Stimulated activated CD8-positive, alpha-beta memory T cell treated with anti-CD3 and anti-CD28 coated beads, Interleukin-12 subunit alpha, Interleukin-12 subunit beta, amount 100 ng/mL, for 1 hour (primary cell): ENCODE measurements at places on chromosomes 5 and 9.

- DNase-seq: no peak
These were observed 118.1 kb downstream of the NUDT12 start for GRCh38 chr5:103444333-103445038.

DNA sequence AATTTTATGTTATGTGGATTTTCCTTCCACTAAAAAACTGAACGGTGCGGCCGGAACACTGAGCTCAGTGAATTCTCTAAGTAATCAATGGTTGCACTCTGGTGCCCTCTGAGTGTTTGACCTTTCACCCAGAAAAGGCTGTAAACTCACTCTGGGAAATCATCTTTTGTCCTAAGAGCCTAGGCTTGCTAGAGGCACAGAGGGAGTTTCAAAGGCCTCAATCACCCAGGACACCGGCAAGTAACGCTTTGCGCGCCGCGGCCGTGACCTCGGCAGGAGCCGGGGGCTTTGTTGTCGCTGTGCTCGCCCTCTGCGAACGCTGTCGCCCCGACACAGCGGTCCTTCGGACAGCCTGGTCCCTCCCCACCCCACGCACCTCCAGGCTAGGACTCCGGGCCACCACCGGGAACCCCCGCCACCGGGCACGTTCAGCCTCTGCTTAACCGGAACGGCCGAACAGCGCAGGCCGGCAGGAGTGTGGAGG lies 703 bp downstream of the ISCA1 start:
- DNase-seq: no peak

- DNase-seq: no peak
These were observed 368.2 kb downstream of the NDUFS4 start for GRCh38 chr5:53928641-53929040.

GRCh38 chr9:7479300-7479699 lies 320.3 kb downstream of the DMAC1 start:
- DNase-seq: no peak

DNA sequence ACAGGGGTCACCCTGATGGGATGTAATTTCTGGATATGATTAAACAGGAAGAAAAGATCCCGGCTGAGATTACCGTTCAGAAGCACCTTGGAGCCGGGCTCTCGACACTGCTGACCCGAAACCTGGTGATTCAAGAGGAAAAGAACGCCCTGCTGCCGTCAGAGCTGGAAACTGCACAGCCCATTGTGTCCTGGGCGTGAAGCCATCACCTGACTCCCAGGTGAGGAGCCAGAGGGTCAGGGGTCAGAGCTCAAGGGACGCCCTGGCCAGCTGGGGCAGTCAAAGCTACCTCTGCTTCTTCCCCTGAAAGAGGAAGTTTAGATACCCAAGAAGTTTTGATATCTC lies 17.8 kb upstream of the SLC12A7 start:
- DNase-seq: no peak
